ENCODE measurements at places on chromosomes 6 and 20.

DNA sequence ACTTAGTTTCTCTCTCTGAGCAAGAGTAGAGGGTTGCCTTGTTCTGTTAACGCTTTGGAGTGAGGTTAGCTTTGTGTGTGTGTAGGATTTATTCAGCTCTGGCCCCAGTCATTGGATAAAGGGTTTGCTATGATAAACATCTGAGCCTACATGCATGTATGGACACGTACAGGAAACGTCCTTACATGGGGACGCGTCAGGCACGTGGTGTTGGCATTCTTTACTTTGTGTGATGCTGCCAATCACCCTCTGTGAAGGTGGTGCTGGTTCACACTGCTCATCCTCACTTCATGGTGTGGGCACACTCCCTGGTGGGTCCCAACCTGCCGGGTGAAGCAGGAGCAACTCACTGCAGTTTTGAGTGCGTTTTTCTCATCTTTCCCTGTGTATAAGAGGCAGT is 53.4 kb upstream of the CD93 start:
- H3K27me3 ChIP-seq: no peaks in the 10 kb centered on the region
- no peak overlapping the region for H3K4me3 ChIP-seq
- no peak for DNase-seq
- H3K36me3 ChIP-seq: no peaks in the 10 kb centered on the region

GRCh38 chr6:75431379-75431778 is 62.2 kb downstream of the FILIP1 start:
- H3K4me1 ChIP-seq: no peaks in the 10 kb centered on the region
- no peak overlapping the region for H3K27ac ChIP-seq
- no peaks in the 10 kb centered on the region for H3K36me3 ChIP-seq
- no peaks in the 10 kb centered on the region for H3K27me3 ChIP-seq

DNA sequence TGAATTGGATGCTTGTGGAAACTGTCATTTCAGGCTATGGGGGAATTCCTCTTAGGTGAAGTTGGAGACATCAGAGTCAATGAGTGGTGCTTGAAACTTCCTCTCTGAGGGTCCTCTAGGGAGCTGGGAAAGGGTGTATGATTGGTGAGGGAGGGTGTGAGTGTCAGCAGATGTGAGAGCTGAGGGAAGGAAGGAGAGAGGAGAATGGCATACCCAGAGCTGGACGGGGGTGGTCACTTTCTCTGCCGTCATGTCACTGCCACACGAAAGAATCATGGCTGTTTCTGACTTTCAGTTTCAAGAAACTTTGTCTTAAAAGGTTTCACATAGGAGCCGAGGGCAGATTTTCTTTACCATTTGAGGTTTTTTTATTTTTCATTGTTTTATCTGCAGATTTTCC is 50.3 kb downstream of the DEK start:
- H3K36me3 ChIP-seq: no peaks in the 10 kb centered on the region
- DNase-seq: no peak
- no peak overlapping the region for H3K27ac ChIP-seq
- no peaks in the 10 kb centered on the region for H3K27me3 ChIP-seq

- no peak for DNase-seq
- H3K27ac ChIP-seq: no peak overlapping the region
- no peak overlapping the region for H3K4me3 ChIP-seq
- H3K27me3 ChIP-seq: no peaks in the 10 kb centered on the region
- H3K4me1 ChIP-seq: no peaks in the 10 kb centered on the region
These were observed 859.0 kb downstream of the QKI start for GRCh38 chr6:164273491-164273890.

DNA sequence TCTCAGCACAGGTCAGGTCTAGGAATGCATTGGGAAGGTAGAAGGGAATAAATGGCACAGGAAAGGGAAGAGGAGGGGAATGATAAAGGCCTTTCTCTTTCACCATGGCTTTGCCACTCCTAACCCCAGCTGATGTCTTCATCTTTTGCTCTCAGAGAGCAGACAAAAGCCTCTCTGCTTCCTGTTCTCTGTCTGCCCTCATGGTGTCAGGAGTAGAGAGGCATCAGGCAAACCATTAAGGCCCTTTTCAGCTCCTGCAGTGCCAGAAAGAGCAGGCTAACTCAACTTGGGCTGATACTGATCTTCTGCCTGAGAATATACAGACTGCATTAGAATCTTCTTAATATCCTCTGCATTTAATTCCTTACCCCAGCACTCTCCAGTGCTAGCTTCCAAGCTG is 48.0 kb upstream of the STXBP5 start:
- no peak for DNase-seq
- no peak overlapping the region for H3K27ac ChIP-seq
- H3K27me3 ChIP-seq: no peaks in the 10 kb centered on the region
- H3K4me3 ChIP-seq: no peak overlapping the region
- H3K4me1 ChIP-seq: no peaks in the 10 kb centered on the region
- no peaks in the 10 kb centered on the region for H3K36me3 ChIP-seq

DNA sequence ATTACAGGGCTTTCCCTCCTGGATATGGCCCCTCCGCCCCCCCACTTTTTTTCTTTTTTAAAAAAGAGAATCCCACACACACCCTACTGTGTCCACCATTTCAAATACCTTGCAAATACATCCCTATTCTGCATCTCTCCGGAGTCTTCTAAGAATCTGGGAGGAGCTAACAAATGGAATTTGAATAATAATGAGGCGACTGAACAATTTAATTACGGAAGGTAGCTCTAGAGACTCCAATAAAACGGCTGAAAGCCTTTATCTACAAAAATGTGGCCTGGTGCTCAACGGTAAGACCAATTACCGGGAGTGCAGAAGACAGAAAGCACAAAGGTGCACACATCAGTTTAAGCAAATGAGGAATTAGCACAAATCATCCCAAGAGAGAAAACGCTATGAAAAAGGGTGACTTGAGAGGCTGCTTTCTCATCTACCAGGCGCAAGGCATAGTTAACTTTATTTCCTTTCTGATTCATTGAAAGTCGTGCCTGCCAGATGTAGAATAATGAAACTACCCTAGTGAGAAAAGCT is 1.8 kb downstream of the RRAGD start:
- no peaks in the 10 kb centered on the region for H3K36me3 ChIP-seq
- H3K27me3 ChIP-seq: peaks cover 31% of the 10 kb centered on the region
- DNase-seq: no peak
- H3K4me1 ChIP-seq: peaks cover 16% of the 10 kb centered on the region

DNA sequence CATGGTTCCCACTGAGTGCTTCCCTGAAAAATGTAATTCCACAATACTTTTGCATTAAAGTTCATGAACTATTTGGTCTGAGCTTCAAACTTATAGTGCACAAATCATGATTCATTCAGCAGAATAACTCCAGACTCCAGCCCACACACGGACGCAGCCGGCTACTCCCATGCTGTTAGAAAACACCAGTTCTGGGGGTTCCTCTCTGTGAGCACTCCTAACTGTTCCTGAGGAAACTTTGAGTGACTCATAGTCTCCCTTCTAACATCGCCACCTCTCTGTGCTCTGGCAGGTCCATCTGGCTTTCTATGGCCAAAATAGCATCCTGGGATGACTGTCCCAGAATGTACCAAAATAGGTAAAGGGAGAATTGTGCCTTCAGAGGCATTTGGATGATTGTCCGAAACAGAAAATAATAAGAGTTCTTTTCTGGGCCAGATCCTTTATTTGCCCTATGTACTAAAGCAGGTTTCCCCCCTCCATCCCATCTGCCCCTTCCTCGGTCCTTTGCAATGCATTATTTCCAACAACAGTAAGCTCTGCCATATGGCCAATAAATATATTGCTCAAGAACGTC is 32.3 kb upstream of the LY86 start:
- no peaks in the 10 kb centered on the region for H3K36me3 ChIP-seq
- H3K4me3 ChIP-seq: no peak overlapping the region
- H3K27me3 ChIP-seq: no peaks in the 10 kb centered on the region
- no peaks in the 10 kb centered on the region for H3K4me1 ChIP-seq

DNA sequence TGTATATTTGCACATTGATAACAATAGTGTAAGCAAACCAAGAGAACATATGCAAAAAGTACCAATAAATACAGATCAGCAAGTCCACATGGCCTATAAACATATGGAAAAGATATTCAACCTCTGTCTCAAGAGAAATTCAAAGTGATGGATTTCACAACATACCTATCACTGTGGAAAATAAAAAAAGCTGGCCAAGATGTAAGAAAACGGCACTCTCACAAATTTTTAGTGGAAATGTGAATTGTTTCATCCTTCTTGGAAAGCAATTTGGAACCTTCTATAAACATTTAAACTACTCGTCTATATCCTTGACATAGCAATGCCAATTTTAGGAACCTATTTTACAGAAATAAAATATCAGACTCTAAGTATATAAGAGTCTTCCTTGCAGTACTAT is 559.8 kb downstream of the QKI start:
- no peak overlapping the region for H3K27ac ChIP-seq
- no peak overlapping the region for H3K4me3 ChIP-seq
- DNase-seq: no peak
- H3K27me3 ChIP-seq: no peaks in the 10 kb centered on the region

DNA sequence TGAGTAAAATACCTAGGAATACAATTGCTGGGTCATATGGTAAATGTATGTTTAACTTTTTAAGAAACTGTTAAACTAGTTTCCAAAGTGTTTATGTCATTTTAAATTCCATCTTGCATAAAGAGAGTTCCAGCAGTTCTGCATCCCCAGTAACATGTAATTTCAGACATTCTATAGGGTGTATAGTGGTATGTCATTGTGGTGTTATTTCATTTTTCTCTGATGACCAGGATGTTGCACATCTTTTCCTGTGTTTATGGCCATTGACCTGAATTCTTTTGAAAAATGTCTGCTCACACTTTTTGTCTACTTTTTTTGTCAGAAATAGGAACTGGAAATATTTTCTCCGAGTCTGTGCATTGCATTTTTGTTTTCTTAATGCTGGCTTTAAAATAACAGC is 128.9 kb downstream of the TMEM200A start:
- no peaks in the 10 kb centered on the region for H3K4me1 ChIP-seq
- H3K36me3 ChIP-seq: no peaks in the 10 kb centered on the region
- H3K27me3 ChIP-seq: no peaks in the 10 kb centered on the region
- no peak overlapping the region for H3K27ac ChIP-seq
- H3K4me3 ChIP-seq: no peak overlapping the region

DNA sequence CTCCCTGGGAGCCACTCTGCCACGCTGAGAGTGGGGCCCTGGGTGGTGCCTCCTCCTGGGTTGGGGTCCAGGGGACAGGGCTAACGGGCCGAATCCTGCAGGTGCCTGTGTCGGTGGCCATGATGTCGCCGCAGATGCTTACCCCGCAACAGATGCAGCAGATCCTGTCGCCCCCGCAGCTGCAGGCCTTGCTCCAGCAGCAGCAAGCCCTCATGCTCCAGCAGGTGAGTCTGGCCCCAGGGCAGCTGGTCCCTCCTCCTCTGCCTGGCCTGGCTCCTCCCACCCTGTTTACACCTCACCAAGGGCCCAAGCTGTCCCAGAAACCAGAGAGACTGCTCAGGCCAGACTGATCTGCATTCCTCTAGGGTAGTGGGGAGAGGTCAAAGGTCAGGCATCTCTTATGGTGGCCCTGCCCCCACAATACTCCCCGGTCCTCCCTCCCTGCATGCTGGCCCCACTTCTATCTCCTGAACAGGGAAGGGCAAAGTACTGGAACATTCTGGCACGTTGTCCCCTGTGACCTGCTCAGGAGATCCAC is 38.6 kb downstream of the FOXP4 start:
- peaks cover 2% of the 10 kb centered on the region for H3K36me3 ChIP-seq
- peaks cover 21% of the 10 kb centered on the region for H3K4me1 ChIP-seq
- H3K27me3 ChIP-seq: no peaks in the 10 kb centered on the region
- no peak overlapping the region for H3K4me3 ChIP-seq

DNA sequence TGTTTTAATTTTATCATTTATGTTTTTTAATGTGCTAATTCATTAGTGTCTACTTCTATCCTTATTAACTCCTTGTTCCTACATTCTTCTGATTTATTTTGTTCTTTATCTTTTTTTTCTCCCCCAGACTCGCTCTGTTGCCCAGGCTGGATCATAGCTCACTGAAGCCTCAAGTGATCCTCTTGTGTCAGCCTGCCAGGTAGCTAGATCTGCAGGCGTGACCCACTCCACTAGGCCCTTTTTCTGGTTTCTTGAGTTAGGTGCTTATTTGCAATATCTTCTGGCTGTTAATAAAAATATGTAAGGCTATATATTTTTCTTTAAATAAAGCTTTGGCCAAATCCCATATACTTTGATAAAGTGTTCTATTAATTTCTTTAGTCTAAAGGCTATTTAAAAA is 2.8 kb downstream of the TAF11 start:
- no peak overlapping the region for H3K4me3 ChIP-seq
- H3K36me3 ChIP-seq: peaks cover 13% of the 10 kb centered on the region
- H3K4me1 ChIP-seq: no peaks in the 10 kb centered on the region
- no peak overlapping the region for H3K27ac ChIP-seq

DNA sequence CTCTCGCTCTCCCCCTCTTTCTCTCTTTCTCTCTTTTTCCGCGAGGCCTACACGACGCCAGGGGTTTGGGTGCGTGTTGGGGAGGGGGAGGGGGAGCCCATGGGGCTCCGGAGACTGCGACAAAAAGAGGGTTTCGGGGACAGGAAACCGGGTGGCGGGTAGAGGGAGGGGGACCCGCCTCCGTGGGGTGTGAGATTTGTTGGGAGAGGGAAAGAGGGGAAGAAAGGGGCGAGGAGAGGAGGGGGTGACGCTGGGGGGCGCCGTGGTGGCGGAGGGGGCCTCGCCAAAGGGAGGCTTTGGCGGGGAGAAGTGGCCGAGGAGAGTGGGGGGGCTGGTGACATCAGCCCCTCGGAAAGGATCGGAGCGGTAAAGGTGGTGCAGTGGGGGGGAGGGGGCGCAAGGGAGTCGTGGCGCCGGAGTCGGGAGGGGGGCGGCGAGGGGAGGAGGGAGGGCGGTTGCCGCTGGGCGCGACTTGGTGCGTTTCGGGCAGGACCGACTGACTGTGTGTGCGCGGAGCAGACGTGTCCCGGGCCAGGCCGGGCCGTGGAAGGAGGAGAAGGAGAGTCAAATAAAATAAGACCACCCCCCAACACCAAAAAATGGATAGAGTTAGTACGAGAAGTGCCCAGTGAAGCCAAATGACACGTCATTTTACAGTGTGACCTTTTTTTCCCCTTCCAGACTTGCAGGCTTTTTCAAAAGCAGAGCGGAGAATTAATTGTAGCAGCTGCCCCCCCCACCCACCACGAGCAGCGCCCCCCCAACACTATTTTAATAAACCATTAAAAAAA is 39.8 kb downstream of the GNAS start:
- peak; percentile 52 for DNase-seq
- peaks cover 2% of the 10 kb centered on the region for H3K36me3 ChIP-seq
- peak overlapping the region; percentile 87 for H3K4me3 ChIP-seq
- no peaks in the 10 kb centered on the region for H3K27me3 ChIP-seq
- H3K4me1 ChIP-seq: peaks cover 27% of the 10 kb centered on the region
- peak overlapping the region; percentile 88 for H3K27ac ChIP-seq

Data from astrocyte (in vitro differentiated cells and primary cell).